IMR-90 (cell line): ENCODE measurements at places on chromosomes 16 and 17. TPM values are rescaled to one million over a fixed set of nuclear protein-coding genes. Genes with fewer than 3 reads are reported as not detected.

DNA sequence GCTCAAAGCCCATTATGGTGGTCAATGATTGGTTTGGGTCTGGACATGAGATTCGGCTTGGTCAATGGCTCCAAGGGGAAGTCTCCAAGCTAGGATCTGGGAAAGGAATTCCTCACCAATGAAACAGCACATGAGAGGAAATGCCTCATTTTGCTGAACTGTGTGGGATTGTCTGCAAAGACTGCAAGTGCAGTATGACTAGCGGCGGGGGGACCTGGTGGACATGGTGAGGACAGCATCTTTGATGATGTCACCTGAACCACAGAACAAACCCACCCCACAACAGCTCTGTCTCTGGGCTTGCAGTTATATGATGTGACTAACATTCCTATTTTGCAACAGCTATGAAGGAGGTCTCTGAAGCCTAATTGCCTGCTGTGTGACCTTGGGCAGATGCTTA lies 50.6 kb upstream of the NKD1 start:
- DNase-seq = peak; percentile 13
- no peaks in the 10 kb centered on the region for H3K27me3 ChIP-seq
- no peaks in the 10 kb centered on the region for H3K36me3 ChIP-seq
- no peak overlapping the region for H3K4me3 ChIP-seq
- no peaks in the 10 kb centered on the region for H3K4me1 ChIP-seq
- no peak overlapping the region for H3K27ac ChIP-seq

DNA sequence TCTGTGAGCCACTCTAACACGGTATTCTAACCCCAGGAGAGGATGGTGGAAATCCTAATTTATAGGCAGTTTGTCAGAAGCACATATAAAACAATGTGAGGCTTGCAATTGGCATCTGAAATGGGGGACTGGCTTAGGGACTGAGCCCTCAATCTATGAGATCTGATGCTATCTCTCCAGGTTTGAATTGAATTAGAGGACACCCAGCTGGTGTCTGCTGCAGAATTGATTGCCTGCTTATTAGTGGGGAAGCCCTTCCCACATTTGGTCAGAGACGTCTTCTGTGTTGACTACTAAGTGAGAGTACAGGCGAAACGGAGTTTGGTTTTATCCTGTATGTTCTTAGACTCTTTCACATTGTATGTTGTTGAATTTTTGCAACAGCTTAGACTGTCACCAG lies 13.6 kb upstream of the TMIGD1 start:
- H3K4me3 ChIP-seq = no peak overlapping the region
- no peak for DNase-seq
- H3K4me1 ChIP-seq = peaks cover 14% of the 10 kb centered on the region
- no peaks in the 10 kb centered on the region for H3K36me3 ChIP-seq
- no peak overlapping the region for H3K27ac ChIP-seq

GRCh38 chr16:78778101-78779004 lies 678.9 kb downstream of the WWOX start:
- no peak for DNase-seq
- no peak overlapping the region for H3K27ac ChIP-seq
- no peaks in the 10 kb centered on the region for H3K27me3 ChIP-seq

DNA sequence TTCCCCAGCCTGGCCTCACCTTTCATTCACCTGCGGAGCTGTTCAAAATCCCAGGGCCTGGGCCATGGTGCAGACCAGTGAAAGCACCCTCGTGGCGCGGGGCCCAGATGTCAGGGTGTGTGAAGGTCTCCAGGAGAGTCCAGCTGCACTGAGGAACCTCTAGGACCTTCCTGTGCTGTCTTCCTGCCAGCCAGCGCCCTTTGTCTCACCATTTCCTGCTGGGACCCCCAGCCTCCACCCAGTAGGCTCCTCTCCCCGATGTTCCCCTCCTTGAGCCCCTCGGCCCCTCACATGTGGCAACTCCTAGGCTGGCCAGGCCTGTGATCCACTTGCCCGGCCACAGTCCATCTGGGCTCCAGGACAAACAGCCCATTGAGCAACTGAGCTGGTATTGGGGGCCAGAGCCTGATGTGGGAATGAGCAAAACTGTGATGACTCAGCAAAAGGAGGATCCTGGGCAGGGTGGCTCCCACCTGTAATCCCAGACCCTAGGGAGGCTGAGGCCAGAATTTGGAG lies 677 bp downstream of the SULT1A2 start:
- H3K4me1 ChIP-seq = no peaks in the 10 kb centered on the region
- H3K27me3 ChIP-seq = peaks cover 2% of the 10 kb centered on the region; the same call in 1 of the 2 replicates
- H3K4me3 ChIP-seq = no peak overlapping the region
- no peak overlapping the region for H3K27ac ChIP-seq

DNA sequence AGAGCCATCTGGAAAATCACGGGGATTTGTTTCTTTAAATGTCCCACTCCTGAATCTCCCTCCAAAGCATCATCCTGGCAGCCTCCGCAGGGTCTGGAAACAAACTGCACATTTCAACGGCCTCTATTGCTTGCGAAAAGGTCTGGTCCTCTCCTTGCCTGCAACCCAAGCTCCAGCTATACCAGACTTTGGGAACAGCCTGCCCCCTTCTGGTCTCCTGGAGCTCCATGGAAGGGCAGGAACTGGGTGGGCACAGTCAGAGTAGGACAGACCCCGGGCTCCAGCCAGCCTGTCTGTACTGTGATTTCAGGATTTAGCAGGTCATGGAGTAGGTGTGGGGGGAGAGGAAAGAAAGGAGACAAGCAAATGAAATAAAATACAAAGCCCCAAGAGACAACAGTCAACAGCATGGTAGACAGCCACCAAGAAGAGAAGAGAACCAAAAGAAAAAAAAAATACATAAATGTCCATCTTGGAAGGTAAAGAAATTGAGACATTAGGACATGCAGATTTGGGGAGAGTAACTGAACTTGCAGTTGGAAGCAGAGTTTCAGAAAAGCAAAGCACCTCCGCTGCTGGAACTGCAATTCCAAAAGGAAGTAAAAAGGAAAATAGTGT lies 2.7 kb downstream of the XYLT1 start:
- H3K27me3 ChIP-seq = no peaks in the 10 kb centered on the region
- DNase-seq = peak; percentile 69

The KRT39 gene
- total RNA-seq = not detected in 2 replicates
